ENCODE measurements at places on chromosomes 6 and 20. TPM values are rescaled to one million over a fixed set of nuclear protein-coding genes. Genes with fewer than 3 reads are reported as not detected.

Gene RNF182
- total RNA-seq, result not detected

Gene TMEM74B
- not detected for total RNA-seq

Gene RUNX2
- 29.5 TPM for total RNA-seq

Gene CCN5
- total RNA-seq, result not detected

Gene MYO6
- total RNA-seq, result 6.8 TPM

Gene DNAH8
- 0.22 TPM for total RNA-seq

Gene SOBP
- 0.05 TPM for total RNA-seq

Gene OOEP
- total RNA-seq, result not detected
